ENCODE measurements at places on chromosomes 3 and 15. TPM values are rescaled to one million over a fixed set of nuclear protein-coding genes. Genes with fewer than 3 reads are reported as not detected.

STRIT1 gene
- not detected for total RNA-seq

TTLL13 gene
- not detected for total RNA-seq

MAP2K1 gene
- 64.2 TPM for total RNA-seq

PLA2G4F gene
- not detected for total RNA-seq

XYLB gene
- total RNA-seq, result 8.8 TPM

PLS1 gene
- 1.7 TPM for total RNA-seq

CD86 gene
- not detected for total RNA-seq

ROBO1 gene
- total RNA-seq, result 94.4 TPM

XCR1 gene
- total RNA-seq, result not detected
